Cerebellar nuclear complex (tissue), 1 donor: ENCODE measurements at places on chromosomes 16 and 17.

DNA sequence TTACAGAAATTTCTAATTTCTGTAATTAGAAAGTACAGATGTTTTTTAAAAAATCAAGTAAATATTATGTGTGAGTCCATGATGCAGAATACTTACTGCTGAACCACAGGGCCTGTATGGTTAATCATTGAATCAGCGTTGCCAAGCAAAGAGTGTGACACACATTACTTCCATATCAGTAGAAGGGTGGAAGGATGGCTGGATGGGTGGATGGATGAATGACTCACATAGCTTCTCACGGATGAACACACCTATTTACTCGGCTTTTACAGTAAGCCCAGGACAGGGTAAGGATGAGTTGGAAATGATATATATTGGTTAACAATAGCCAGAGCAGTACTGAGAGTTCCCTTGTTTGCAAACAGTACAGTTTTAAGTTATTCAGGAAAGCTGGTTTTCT lies 495.9 kb upstream of the RBFOX1 start:
- DNase-seq, result no peak

DNA sequence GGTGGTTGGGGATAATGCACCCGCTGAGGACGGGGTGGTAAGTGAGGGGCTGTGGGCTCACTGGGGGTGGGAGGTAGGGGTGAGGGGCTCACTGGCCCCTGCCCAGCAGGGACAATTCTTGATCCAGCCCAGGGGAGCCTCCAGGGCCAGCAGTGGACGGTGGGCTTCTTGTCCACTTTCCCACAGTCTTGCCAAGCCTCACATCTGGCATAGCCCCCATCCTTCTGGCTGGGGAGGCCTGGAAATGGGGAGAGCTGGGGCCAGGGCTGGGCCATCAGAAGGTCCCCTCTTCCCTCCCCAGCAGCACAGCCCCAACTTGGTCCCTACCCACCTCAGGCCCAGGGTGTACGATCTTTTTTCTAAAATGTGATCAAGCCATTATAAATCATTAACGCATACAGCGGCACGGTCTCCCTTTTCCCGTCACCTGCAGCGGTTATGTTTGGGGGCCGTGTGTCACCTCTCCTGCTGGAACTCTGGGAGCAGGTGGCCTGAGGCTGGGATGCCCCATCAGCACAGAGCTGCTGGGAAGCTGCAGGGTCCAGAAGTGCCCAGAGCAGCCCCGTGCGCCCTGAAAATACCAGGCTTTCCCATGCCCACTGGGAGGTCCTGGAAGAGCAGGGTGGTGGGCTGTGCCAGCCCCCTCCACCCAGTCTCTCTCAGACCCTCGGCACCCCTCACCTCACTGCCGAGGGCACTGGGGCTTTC lies 7.2 kb upstream of the SETD6 start:
- DNase-seq, result no peak

DNA sequence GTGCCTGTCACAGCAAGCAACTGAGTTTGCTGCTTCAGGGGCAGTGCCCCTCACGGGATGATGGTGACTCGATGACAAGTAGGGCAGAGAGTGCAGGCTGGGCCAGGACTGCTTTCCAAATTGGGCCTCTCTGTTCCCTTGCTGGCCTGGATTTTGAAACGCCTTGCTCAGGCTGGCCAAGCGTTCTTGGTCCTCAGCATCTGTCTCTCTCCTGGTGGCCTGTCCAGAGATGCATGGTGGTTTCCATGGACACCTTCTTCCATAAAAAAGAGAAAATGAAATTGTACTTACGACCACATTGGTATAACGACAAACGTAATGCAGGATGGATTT lies 19.4 kb upstream of the PRM1 start:
- no peak for DNase-seq

- DNase-seq, result no peak
Observed at GRCh38 chr17:6461792-6462524, 17.7 kb downstream of the PIMREG start.

GRCh38 chr16:86085161-86085611 lies 186.2 kb downstream of the IRF8 start:
- DNase-seq, result no peak

DNA sequence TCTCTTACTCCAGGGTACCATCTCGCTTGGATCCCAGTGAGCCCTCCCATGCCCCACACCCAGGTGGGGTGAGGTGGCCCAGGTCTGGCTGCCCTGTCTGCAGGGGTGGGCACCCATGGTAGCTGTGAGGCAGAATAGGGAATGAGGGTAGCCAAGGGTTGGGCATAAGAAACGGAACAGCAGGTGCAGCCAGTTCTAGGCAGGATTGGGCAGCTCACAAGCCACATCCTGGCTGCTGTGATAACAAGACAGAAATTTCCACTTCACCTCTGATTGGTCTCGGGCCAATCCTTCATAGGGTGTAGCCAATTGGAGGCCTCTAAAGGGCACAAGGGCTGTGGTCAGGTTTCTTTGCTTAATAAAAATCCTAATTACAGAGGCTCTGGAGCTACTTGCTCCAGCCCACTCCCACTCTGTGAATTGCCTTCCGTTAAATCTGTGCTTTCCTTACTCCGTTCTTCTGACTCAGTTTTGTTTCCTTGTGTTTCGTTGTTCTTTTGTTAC lies 1.5 kb upstream of the ARHGDIG start:
- no peak for DNase-seq

GRCh38 chr16:77581706-77582105 lies 140.6 kb upstream of the NUDT7 start:
- DNase-seq, result no peak

- DNase-seq, result no peak
Observed at GRCh38 chr17:7330638-7331015, 1.5 kb upstream of the NEURL4 start.

DNA sequence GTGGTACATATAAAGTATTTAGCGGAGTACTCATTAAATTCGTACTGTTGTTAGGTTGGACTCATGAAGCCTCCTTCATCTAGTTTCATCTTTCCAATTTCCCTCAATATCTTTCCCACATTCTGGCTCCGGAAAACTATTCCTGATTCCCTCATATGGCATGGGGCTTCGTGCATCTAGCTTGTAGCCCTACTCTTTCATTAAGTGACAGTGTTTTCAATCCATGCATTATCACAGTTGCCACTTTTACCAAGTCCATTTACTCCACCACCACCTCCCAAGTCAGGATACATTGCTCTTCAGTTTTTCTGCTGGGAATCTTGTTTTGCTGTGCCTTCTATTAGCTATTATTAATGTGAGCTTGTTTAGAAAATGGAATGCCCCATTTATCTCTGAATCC lies 1032.1 kb upstream of the RBFOX1 start:
- DNase-seq, result no peak

- no peak for DNase-seq
Observed at GRCh38 chr16:2966043-2966807, 2.1 kb downstream of the KREMEN2 start.

DNA sequence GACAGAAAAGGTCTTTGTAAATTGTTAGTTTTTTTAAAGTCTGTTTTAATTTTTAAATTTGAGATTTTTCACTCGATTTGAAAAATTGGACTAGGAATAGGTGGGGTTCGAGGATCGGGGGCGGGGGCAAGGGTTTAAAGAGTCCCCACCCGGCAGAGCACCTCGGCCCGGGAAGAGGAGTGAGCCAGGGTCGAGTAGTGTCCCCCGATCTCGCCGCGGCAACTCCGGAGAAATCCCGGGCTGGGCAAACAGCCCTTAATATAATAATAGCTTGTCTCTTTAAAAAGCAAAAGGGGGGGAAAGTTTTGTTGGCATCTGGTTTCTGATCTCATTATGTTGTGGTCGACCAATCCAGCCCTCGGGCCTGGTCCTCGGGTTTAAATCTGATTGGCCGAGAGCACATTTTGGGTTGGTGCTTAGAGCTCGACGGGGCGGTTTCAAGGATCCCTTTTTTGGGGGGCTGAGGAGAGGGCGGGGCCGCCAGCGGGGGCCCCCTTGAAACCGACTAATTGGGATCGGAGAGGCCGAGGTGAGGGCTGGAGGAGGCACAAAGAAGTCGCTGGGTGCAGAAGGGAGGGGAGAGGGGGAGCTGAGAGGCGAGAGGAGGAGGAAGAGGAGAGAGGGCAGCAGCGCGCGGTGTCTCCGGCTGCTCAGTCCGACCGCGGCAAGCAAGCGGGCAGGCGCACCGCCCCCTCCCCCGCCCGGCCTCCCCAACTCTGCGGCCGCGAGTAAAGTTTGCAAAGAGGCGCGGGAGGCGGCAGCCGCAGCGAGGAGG lies at the start of gene FZD2:
TSS of gene FZD2 (plus strand) at position 653 of the 775 bp plus-strand sequence. CDS start 205 bp downstream, outside the sequence.
- DNase-seq, result no peak

GRCh38 chr17:44774271-44775135 lies 15.7 kb downstream of the ADAM11 start:
- no peak for DNase-seq

DNA sequence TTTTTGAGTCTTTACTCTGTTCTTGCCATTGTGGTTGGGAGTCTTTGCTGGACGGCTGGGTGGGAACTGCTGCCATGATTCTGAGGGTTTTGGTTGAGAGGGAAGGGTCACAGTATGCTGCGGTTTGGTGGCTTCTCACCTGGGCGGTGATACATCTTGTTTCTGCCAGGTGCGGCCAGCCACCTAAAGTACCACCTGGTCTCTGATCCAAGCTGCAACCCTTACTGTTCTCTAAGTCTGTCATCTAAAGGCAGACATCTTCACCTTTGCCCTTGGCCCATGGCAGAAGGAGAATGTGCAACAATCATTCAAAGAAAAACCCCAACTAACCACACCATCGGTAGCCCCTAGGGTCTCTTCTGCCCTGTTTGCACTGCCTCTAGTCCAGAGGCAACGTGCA lies 19.6 kb upstream of the MPO start:
- DNase-seq, result no peak

GRCh38 chr17:80708480-80708879 lies 163.8 kb downstream of the RPTOR start:
- no peak for DNase-seq

- no peak for DNase-seq
Observed at GRCh38 chr16:4537376-4538343, 913 bp downstream of the CDIP1 start.

DNA sequence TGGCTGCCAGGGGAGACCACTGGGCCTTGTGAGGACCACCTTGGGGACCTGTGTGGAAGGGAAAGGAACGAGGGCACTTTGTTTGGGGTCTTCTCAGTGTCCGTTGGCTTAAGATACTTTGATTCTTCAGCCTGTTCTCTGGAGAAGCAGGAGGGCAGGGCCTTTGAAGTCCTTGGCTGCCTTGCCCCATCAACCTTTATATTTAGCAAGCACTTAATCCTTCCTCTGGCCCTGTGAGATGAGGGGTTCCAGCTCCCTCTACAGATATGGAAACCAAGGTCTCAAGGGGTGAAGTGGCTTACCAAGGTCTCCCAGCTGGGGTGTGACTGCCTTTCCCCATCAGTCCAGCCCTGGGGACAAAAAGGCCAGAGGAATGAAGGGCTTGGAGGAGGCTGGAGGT lies 28.5 kb downstream of the TTYH2 start:
- DNase-seq, result no peak

- DNase-seq, result no peak
Observed at GRCh38 chr17:82007495-82008257, 15.0 kb downstream of the CENPX start.

DNA sequence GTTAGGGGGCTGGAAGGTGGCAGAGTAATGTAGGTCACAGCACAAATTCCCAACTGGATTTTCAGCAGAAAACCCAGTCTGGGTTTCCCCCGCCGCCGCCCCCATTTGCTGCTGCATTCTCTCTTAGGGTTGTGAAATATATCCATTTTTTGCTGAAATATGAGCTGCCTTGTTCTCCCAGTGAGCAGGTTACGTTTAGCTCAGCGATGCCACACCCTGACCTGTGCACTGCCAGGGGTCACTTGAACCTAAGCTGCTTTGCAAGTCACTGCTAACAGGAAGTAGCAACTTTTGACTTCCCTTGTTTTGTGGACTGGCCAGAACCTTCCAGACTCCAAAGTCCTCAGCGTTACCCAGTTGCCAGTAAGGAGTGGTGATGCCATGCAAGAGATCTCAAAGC lies 274.1 kb downstream of the CPPED1 start:
- no peak for DNase-seq

DNA sequence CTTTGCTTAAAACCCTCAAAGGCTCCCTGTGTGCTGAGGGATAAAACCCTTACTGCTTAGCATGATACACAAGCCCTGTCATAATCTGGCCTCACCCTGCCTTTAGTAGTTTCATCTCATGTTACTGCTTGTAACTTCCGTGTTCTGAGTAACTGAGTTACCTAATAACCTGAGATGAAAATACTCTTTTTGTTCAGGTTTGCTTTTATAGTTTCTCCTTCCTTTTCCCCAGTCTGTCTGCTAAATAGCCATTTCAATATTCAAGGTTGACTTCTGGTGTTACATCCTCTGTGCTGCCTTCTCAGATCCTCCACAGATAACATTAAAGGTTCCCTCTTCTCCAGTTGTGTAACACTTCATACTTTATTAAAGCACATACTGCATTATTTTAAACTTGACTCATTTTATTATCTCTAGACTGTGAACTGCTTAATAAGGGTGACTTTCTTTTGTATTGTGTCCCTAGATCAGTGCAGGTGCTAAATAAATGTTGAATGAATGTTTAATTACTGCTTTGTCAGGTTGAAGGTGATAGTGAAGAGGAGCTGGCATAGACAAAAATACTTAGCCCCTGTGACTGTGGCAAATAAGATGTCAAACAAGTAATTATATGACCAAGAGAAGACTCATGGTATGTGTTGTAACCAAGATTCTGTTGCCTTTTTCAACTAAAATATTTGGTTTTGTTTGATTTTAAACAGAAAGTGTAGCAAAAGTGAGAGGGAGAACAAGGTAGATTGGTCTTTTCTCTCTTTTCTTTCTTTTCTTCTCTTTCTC lies 47.8 kb downstream of the NFAT5 start:
- no peak for DNase-seq

GRCh38 chr17:62715882-62716390 lies 88.5 kb downstream of the MRC2 start:
- no peak for DNase-seq

DNA sequence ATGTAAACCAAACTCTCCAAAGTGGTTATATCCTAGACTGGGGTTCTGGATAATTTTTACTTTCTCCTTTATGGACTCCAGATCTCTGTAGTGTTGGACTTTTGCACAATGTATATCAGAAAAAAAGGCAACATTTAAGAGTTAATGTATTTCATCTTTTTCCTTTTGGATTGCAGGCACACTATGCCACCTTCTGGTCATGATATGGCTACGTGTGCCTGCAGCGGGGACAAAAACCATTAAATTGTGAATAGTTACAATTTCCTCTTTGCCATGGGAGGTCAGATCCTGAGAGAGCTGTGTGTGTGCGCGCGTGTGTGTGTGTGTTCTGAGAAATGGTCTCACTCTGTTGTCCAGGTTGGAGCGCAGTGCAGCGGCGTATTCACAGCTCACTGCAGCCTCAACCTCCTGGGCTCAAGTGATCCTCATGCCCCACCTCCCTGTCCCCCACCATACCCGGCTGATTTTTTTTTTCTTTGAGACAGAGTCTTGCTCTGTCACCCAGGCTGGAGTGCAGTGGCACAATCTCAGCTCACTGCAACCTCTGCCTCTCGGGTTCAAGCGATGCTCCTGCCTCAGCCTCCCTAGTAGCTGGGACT lies 4.3 kb upstream of the SGF29 start:
- no peak for DNase-seq

- no peak for DNase-seq
Observed at GRCh38 chr16:15907863-15908478, 19.6 kb upstream of the CEP20 start.

GRCh38 chr16:47132308-47132707 lies 11.4 kb downstream of the NETO2 start:
- DNase-seq, result no peak

- DNase-seq, result no peak
Observed at GRCh38 chr16:75503801-75504200, 8.6 kb upstream of the CHST6 start.

GRCh38 chr17:27319541-27320221 lies 25.8 kb downstream of the WSB1 start:
- no peak for DNase-seq
